H9 (cell line): ENCODE measurements at places on chromosomes 5 and 9.

DNA sequence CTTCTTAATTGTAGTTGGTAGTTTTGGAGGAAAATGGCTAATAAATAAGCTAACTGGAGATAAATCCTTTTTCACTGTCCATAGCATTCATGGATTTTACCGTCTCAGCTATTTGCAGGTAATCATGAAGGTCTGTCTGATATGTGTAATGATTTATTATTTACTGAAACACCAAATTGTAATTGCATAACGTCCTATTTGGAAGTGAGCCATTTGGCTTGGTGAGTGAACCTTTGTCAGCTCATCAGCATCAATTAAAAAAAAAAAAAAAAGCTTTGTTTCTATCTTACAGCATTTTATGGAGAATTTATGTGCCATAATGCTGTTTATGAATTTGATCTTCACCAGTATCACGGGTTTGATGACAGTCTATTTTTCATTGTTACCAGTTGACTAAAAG is 20.2 kb downstream of the RECK start:
- H3K27ac ChIP-seq: no peak overlapping the region
- H3K27me3 ChIP-seq: no peaks in the 10 kb centered on the region
- no peak overlapping the region for H3K4me3 ChIP-seq
- no peak for DNase-seq
- H3K4me1 ChIP-seq: no peaks in the 10 kb centered on the region
- peaks cover 17% of the 10 kb centered on the region for H3K36me3 ChIP-seq

GRCh38 chr9:19770973-19771372 is 17.9 kb downstream of the SLC24A2 start:
- H3K36me3 ChIP-seq: peaks cover 10% of the 10 kb centered on the region
- no peak overlapping the region for H3K4me3 ChIP-seq
- no peaks in the 10 kb centered on the region; the same call in 1 of the 2 replicates for H3K4me1 ChIP-seq
- H3K27me3 ChIP-seq: no peaks in the 10 kb centered on the region

GRCh38 chr9:100640447-100641050 is 62.7 kb downstream of the CAVIN4 start:
- H3K4me1 ChIP-seq: peaks cover 8% of the 10 kb centered on the region; the same call in 1 of the 2 replicates
- no peak overlapping the region for H3K27ac ChIP-seq
- DNase-seq: no peak
- H3K4me3 ChIP-seq: no peak overlapping the region
- H3K27me3 ChIP-seq: no peaks in the 10 kb centered on the region

DNA sequence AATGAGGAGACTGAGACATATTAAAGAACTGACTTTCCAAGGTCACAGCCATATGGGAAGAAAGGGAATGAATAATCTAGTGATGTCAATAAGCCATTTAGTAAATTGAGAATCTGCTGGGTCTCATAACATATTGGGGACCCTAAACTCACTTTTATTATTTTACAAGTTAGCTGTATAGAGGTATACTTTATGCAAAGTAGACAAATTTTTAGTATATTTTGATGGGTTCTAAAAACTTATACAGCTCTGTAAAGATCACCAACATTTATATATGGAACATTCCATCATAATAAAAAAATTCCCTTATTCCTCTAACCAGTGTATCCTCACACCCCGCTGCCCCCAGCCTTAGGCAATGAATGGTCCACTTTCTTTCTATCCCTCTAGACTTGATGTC is 35.7 kb upstream of the ZNF510 start:
- H3K4me1 ChIP-seq: no peaks in the 10 kb centered on the region
- no peak overlapping the region for H3K27ac ChIP-seq
- H3K4me3 ChIP-seq: no peak overlapping the region
- DNase-seq: no peak
- no peaks in the 10 kb centered on the region for H3K27me3 ChIP-seq

DNA sequence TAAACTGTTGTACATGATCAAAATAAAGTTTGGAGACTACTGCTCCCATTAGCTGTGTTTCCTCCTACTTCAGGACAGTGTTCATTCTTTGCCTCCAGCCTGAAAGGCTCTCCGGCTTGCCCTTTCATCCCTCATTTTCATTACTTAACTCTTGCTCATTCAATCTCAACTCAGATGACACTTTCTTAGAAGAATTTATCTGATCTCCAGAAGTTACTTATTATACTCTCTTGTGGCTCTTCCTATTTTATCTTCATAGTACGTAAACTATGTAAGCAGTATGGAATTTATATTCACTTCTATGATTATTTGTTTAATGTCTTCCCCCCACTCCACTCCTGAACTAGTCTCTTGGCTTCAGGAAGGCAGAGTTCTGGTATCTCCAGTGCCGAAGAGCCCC is 1737.9 kb upstream of the C9orf72 start:
- no peak for DNase-seq
- no peak overlapping the region for H3K27ac ChIP-seq
- H3K36me3 ChIP-seq: no peaks in the 10 kb centered on the region
- no peaks in the 10 kb centered on the region for H3K4me1 ChIP-seq
- H3K4me3 ChIP-seq: no peak overlapping the region

- DNase-seq: no peak
- peaks cover 3% of the 10 kb centered on the region; the same call in 1 of the 2 replicates for H3K27me3 ChIP-seq
- no peak overlapping the region for H3K27ac ChIP-seq
- no peaks in the 10 kb centered on the region; the same call in 1 of the 2 replicates for H3K4me1 ChIP-seq
These were observed 5.9 kb downstream of the IGFBPL1 start for GRCh38 chr9:38418366-38418765.

- peak; percentile 77 for DNase-seq
- peaks cover 9% of the 10 kb centered on the region; the same call in 1 of the 2 replicates for H3K4me1 ChIP-seq
- peak overlapping the region; percentile 32; the same call in 1 of the 3 replicates for H3K4me3 ChIP-seq
- H3K36me3 ChIP-seq: no peaks in the 10 kb centered on the region
These were observed 1.4 kb upstream of the SPAAR start for GRCh38 chr9:35907711-35908503.

- peak; percentile 18 for DNase-seq
- H3K4me3 ChIP-seq: no peak overlapping the region
- no peaks in the 10 kb centered on the region for H3K4me1 ChIP-seq
- no peak overlapping the region for H3K27ac ChIP-seq
- H3K36me3 ChIP-seq: no peaks in the 10 kb centered on the region; the same call in 2 of the 3 replicates
These were observed 102.0 kb downstream of the PHF2 start for GRCh38 chr9:93678199-93679019.
